Right atrium auricular region (tissue), 2 donors: ENCODE measurements at places on chromosomes 11 and 22.

DNA sequence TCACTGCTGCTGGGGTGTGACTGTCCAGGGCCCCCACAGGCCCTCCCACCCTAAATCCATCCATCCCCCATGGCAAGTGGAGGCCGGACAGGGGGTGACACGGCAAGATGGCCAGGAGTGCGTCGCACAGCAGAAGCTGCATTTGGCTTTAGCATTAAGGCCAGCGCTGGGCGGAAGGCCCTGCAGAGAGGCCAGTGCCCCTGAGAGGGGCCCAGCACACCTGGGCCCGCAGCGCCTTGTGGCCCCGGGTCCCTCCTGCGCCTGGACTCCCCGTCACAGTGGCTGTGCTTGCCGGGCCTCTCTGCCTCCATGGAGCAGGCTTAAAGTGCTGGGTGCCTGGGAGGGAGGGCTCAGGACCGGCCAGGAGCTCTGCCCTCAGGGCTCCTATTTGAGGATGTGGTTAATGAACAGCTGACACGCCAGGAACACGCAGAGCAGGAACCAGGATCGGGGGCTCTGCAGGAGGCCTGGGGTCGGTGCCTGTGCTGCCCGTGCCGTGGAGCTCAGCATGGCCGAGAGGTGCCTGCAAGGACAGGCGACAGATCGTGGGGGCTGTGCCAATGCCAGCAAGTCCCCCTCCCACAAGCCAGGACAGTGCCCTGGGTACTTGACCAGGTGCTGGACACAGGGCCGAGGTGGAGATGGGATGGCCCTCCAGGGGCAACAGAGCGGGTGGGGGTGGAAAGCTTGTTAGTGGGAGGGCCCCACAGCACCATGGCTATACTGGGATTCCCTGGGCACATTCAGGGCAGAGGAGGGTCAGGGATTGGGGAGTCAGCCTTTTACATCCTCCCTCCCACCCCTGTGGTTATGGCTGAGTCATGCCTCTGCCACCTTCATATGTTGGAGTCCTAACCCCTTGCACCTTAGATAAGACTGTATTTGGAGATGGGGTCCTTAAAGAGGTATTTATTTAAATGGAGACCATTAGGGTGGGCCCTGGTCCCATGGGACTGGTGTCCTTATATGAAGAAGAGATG is 30.9 kb upstream of the CARS1 start:
- no peak for DNase-seq

DNA sequence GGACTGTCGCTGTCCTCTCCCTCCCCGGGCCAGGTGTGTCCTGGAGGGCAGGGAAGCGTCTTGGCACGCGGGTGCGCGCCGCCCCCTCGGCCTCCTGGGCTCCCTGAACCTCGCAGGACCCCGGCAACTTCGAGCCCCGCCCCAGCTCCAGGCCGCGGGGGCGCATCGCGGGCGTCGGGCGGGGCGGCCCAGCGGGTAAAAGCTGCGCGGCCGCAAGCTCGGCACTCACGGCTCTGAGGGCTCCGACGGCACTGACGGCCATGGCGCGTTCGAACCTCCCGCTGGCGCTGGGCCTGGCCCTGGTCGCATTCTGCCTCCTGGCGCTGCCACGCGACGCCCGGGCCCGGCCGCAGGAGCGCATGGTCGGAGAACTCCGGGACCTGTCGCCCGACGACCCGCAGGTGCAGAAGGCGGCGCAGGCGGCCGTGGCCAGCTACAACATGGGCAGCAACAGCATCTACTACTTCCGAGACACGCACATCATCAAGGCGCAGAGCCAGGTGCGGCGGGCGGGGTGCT is at the start of gene CST6:
Gene CST6 (plus strand): TSS at position 224 of the 519 bp plus-strand sequence. CDS start 37 bp downstream, at position 261.
- no peak for DNase-seq

GRCh38 chr22:49334976-49335375 is 492.7 kb downstream of the BRD1 start:
- DNase-seq, result peak; percentile 30

GRCh38 chr11:71499125-71499524 is 27.9 kb upstream of the KRTAP5-7 start:
- no peak for DNase-seq

- no peak for DNase-seq
Measured at GRCh38 chr22:27680636-27681035, 120.9 kb downstream of the MN1 start.

GRCh38 chr11:19880088-19880345 is 167.4 kb downstream of the NAV2 start:
- DNase-seq, result no peak

- DNase-seq, result no peak
Measured at GRCh38 chr11:103792981-103793468, 243.4 kb upstream of the DDI1 start.

- no peak for DNase-seq
Measured at GRCh38 chr22:46125816-46126765, 24.2 kb upstream of the PPARA start.

DNA sequence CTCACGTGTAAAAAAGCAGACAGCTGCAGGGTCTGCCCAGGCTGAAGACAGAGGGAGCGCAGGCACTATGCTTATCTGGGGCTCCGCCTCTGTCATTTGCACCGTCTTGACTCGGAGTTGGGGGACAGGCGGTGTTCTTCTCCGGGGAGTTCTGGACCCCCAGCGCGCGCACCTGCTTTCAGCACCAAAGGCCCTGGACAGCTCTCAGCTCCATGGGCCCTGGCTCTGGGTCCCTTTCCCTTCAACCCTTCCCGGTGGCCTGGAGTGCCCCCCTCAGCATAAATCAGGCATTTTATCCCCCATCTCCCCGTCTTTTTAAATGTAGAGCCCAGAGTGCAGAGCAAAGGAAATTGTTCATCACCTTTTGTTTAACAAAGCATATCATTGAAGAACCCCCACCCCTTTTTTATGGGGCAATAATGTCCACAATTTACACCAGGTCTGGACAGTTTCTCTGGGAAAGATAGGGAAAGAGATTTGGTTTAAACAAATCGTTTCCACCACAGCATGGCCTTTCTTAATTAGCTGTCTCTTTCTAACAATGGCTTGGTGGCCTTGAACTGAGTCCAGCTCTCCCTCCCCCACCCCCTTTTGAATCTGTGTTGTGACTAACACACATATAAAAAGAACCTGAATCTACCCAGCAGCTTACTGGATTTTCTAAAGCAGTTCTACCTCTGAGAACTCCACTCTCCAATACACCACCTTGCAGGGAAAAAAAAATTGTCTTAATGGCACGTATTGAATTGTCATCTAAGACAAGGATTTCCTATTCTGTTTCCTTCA is 1.7 kb downstream of the SEZ6L start:
- DNase-seq, result no peak

GRCh38 chr11:73838443-73839122 is 38.1 kb downstream of the COA4 start:
- no peak for DNase-seq

DNA sequence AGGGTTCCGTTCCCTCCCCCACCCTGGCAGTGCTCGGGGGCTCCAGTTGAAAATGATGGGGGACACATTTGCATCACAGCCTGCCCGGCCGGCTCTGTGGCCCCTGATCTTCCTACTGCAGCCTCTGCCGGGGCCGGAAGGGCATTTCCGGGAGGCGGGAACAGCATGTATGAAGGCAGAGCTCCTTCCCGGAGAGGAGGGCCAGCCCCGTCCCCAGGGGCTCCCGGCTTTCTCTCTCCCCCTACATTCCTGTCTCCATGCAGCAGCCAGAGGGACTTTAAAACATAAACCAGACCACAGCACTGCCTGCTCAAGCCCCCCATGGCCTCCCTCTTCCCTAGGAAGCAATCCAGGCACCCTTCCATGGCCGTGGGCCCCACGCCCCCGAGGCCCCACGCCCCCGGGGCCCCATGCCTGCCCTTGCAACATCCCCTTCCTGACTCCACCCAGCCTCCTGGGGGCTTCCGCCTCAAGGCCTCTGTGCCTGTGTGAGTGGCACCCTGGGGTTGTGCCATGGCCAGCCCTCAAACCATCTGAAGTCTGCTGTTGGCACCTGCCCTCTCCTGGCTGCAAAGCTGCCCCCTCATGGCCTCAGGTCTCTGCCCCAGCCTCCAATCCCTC is 73.1 kb downstream of the CDKN1C start:
- peak; percentile 76 for DNase-seq

GRCh38 chr22:44369293-44369661 is 56.5 kb upstream of the SHISAL1 start:
- DNase-seq, result no peak

DNA sequence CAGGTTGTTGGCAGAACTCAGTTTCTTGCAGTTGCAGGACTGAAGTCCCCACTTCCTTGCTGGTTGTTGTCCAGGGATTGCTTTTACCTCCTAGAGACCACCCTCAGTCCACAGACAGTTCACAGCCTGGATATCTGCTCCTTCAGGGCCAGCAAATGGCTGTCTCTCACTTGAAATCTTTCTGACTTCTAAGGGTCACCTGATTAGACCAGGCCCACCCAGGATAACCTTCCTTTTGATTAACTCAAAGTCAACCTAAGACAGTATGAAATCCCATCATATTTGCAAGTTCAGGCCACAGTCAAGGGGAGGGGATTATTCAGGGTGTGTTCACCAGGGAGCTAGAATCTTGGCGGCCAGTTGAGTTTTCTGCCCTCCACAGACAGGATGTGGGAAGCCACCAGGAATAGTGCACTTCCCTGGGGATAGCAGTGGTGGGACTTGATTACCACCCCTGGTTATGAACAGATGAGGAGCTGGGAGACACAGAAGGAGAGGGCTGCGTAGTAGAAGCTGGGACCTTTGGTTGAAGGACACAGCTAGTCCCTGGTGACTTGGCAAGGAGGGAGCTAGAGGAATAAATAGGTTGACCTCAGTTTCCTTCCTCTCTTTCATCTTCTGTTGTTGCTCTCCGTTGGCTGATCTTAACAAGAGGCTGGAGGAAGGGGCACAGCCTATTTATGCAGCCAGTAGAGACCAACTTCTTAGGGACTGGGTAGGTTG is 33.4 kb downstream of the MIAT start:
- no peak for DNase-seq

GRCh38 chr11:1074244-1075221 is at the start of gene MUC2:
Gene MUC2 (plus strand): TSS chr11:1074874.
- DNase-seq, result no peak

- DNase-seq, result no peak
Measured at GRCh38 chr11:36499315-36499714, 10.8 kb downstream of the TRAF6 start.

- no peak for DNase-seq
Measured at GRCh38 chr11:789943-790342, at the start of gene CEND1. Gene CEND1 (minus strand): TSS chr11:790090. CDS start chr11:788576, 1,514 bp downstream.

GRCh38 chr22:47446331-47446730 is 683.9 kb downstream of the TBC1D22A start:
- DNase-seq, result peak; percentile 23

GRCh38 chr11:131656179-131656838 is 285.9 kb downstream of the NTM start:
- no peak for DNase-seq

- no peak for DNase-seq
Measured at GRCh38 chr11:31870609-31871309, 59.6 kb upstream of the PAX6 start.
